ENCODE measurements at places on chromosomes 1 and 21.

GRCh38 chr1:25575191-25575590 is 31.8 kb downstream of the LDLRAP1 start:
- DNase-seq = no peak

GRCh38 chr1:90143591-90143990 is 148.7 kb downstream of the ZNF326 start:
- DNase-seq = no peak

- no peak for DNase-seq
Measured at GRCh38 chr1:174158767-174159251, 511 bp upstream of the RABGAP1L start.

DNA sequence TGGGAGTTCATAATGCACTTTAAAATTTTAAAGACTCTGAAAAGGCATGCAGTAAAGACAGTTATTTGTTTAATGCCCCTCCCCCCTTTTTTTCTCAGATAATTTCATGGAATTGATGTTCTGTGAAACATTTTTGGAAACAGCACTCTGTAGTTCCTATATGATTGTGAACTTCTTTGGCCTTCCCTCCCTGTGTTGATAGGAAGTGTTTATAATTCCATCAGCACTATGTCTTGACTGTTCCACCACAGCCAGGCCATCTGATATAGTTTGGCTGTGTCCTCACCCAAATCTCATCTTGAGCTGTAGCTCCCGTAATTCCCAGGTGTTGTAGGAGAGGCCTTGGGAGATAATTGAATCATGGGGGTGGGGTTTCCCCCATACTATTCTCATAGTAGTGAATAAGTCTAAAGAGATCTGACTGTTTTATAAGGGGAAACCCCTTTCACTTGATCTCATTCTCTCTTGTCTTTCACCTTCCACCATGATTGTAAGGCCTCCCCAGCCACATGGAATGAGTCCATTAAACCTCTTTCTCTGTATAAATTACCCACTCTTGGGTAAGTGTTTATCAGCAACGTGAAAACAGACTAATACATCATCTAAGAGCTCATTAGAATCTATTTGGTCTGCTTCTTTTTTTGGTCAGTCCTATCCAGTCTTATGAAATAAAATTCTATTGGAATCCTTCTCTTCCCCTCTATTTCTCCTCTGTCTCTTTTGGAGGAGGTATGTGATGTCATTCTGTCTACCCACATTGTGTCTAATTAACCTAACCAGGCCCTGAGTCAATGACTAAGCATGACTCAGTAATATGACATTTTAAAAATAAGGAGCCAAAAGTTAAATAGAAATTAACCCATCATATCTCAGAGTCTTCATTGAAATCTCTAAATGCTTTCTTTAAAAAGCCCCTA is 8.9 kb downstream of the CCDC185 start:
- DNase-seq = no peak

DNA sequence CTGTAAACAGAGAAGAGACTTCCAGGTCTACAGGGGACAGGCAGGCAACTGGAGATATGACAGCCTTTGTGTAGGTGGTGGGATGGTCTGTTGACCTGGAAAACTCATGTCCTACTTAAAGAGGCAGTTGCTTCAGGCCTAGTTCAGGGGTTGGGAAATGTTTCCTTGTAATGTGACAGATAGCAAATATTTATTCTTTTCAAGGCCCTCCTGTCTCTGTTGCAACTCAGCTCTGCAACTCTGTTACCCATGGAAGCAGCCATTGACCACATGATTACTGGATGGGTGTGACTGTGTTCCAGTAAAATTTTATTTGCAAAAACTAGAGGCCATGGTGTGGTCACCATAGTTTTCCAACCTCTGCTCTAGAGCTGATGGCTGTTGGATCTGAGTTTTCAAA is 341.9 kb downstream of the PTBP2 start:
- DNase-seq = no peak

Data from ecto neural progenitor cell (in vitro differentiated cells).